ENCODE measurements at places on chromosomes 2 and 18. TPM values are rescaled to one million over a fixed set of nuclear protein-coding genes. Genes with fewer than 3 reads are reported as not detected.

The TEX44 gene
- total RNA-seq = not detected

The ACADL gene
- 1.1 TPM for total RNA-seq

The SERPINB4 gene
- not detected for total RNA-seq

The SULT1C4 gene
- total RNA-seq = 33.3 TPM

The CYP1B1 gene
- total RNA-seq = 8.1 TPM

The RBM44 gene
- total RNA-seq = 0.07 TPM

The CDK15 gene
- total RNA-seq = 0.21 TPM
